ENCODE measurements at places on chromosomes 3 and 15.

GRCh38 chr3:68977486-68978167 lies 35.9 kb downstream of the EOGT start:
- DNase-seq: no peak

- DNase-seq: no peak
Measured at GRCh38 chr3:101829437-101829830, 19.9 kb upstream of the NFKBIZ start.

- DNase-seq: no peak
Measured at GRCh38 chr15:56815247-56815646, 81.9 kb upstream of the ZNF280D start.

DNA sequence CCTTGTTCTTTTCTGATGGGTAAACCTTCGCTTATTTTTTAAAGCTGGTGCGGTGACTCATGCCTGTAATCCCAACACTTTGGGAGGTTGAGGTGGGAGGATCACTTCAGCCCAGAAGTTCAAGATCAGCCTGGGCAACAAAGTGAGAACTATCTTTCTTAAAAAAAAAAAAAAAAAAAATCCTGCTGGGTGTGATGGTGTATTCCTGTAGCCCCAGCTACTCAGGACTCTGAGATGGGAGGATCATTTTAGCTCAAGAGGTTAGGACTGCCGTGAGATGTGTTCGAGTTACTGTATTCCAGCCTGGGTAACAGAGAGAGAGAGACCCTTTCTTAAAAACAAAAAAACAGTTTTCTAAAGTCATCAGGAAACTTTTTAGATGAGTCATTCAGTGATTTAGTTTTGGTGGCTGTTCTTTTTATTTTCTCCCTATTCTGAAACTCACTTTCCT lies 37.7 kb downstream of the SLMAP start:
- DNase-seq: no peak

DNA sequence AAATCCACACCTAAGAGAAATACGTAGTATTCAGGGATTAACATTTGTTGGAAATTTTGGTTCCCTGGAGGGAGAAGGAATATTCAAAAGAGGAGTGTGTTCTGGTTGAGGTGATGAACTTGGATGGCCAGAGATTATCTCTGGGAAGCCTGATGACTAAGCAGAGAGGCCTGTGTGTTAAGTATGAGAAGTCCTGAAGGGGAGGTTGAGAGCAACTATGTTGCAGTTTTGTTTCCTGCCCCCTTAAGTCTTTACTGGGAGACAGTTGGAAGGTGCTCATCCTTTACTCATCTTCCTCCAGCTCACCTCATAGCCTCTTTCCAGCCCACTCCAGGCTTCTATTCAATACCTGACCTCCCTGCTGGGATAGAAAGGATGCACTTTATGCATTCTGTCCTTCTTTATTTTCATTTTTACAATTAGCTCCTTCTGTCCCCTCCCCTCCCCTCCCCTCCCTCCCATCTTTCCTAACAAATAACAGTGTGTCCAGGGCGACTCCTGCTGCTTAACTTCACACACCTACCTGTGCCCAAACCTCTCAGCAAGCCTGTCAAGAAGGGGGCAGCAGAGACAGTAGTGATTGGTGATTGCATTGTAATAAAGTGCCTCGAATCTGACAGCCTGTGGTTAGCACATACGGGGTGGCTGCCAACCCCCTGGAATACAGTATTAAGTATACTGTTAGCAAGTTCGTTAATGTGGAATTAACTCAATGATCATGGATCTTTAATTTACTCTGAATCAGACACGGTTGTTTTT lies 11.9 kb downstream of the RAP2B start:
- no peak for DNase-seq

- DNase-seq: no peak
Measured at GRCh38 chr3:77093101-77093500, 53.2 kb downstream of the ROBO2 start.

- no peak for DNase-seq
Measured at GRCh38 chr15:39539466-39539865, 41.4 kb upstream of the THBS1 start.

DNA sequence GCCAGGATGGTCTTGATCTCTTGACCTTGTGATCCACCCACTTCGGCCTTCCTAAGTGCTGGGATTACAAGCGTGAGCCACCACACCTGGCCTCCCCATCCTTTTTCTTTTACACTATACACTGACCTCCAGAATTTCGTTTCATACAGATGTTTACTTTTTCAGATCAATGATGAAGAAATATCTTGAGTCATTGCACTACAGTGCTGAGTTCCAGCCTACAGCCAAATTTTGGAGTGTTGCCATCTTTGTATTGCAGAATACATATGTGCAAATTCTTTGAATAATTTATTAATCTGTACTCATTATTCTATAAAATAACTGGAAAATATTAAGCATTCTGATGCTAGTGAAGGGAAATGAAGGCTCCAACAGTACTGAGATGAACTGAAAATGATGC lies 12.5 kb downstream of the ZPLD1 start:
- DNase-seq: no peak

- no peak for DNase-seq
Measured at GRCh38 chr15:99718421-99718820, 14.8 kb downstream of the LYSMD4 start.

DNA sequence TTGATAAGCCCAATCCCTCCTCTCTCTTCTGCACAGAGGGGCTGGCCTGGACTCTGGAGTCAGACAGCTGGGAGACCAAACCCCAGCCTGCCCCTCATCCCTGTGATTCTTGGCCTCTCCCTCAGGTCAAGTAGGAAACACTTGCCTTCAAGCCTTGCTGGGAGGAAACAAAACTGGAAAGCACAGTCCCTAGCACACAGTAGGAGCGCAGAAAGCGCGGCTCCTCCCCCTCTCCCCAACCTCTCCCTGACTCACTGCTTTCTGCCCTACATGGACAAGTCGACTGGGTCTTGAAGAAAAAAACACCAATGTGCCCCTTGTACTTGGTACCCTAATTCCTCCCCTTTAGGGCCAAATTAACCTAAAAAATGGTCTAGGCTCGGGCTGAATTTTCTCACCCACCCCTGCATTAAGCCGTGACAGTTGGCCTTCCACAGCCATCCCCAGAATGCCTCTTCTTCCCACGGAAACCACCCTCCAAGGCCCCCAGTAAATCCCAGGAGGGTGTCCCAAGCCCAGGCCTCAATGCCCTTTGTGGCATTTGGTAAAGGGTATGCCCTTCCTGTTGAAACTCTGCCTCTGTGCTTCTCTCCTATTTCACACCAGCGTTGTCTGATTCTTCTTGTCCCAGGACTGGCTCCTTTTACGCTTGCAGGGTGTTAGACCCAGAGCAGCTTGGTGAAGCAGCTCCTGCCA lies 11.3 kb upstream of the RAF1 start:
- DNase-seq: no peak

- DNase-seq: no peak
Measured at GRCh38 chr3:81888914-81889557, 127.6 kb upstream of the GBE1 start.

- DNase-seq: peak; percentile 68
Measured at GRCh38 chr15:84878504-84878903, 6.0 kb upstream of the SLC28A1 start.

- DNase-seq: no peak
Measured at GRCh38 chr3:34294240-34294639, 495.8 kb downstream of the PDCD6IP start.

DNA sequence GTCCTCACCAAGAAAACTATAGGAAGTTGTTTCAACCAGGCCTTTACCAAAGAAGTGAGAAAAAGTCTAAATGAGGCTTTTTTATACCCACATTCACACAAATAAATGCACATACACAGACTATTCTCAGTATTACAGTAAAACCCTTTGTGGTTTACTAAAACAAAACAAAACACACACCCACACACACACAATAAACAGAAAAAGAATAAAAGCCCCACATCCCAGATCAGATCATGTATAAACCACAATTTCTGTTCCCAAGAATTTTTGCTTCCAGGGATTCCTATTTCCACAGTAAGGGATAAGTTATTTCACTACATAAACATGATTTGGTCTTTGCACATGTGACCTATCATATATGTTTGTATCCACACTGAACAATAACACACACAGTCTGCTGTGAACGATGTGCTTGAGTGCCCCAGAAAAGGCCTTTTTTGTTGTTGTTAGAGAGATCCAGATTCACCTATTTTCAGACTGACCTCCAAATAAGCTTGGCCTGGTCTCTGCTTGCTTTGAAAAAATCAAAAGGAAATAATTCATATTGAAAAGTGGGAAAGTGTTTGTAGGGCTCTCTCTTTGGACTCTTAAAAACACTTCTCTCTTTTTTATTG lies 283.4 kb upstream of the ATP11B start:
- no peak for DNase-seq

DNA sequence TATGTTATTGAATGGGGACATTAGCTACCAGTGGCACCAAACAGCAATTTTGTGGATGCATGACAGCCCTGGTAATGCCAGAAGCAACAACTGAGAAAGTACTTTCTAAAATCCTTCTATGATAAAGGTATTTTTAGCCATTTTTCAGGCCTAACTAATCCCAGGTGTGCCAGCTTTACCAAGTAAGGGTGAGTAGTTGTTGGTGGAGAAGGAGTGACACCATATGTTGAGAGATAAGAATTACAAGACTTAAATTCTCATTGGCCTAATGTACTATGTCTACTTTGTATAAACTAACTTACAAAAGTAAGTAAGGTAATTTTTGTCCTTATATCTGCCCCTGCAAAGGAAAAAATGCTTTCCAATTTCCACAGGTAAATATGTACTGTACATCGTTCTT lies 4.1 kb upstream of the COX17 start:
- peak; percentile 20 for DNase-seq

DNA sequence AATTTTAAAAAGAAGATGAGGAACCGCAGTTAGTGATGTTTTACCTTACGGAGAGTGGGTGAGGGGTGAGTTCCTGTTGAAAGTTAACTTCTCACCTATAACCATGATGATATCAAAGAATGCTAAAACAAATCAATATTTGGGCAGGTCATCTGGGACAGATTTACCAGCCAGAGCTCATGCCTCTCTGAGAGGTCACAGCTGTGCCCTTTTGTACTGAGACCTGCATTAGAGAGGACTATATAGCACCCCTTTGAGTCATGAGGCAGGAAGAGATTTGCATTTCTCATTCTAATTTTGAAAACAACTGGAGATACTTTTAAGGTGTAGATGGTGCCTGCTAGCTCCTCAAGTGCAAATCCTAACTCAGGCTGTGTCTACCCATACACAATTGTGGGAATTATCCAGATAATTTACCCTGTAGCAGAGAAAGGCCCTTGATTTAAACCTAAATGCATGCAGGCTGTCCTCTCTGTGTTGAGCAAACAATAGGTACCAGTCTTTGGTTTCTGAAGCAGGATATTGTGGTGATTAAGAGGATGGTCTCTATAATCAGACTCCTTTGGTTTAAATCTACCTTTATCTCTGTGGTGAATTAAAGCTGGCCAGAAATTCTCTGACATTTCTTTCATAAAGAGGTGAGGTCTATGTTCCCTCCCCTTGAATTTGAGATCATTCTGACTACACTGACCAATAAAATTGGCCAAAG lies 5.8 kb upstream of the TM4SF4 start:
- DNase-seq: no peak

DNA sequence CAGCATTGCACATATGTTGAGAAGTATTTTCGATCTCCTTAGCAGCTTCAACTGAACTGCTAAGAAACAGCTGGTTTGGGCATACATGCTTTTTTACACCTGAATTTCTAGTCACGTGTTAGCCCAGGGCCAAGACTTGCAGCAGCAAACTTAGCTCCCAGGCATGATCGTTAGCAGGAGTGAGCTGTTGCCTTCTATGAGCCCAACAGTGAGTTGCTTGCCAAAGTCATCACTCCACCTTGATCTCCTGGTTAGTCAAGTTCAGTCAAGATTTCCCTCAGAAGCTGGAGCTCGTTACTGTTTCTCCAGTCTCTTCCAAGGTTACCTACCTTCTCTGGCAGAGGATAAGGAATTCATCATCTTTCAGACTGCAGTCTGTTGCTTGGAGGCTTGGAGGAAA lies 100.4 kb upstream of the SEMA6D start:
- no peak for DNase-seq

GRCh38 chr15:39054128-39054732 lies 489.6 kb upstream of the RASGRP1 start:
- DNase-seq: no peak

DNA sequence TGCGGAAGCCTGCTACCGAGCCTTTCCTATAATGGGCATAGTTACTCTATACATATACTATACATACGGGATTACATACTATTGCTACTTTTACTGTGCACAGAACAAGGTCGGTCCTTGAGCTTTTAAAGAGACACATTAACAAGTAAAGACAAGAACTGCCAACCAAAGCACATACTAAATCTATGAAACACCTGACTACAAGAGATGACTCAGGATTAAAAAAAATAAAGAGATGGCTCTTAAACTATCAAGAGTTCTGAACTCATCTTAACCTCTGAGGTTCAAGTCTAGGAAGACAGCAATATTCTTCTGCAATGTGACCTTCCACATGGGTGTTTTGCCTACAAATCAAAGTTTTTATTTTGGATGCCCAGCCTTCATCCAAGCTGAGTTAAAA lies 106.8 kb downstream of the TNIK start:
- DNase-seq: no peak

DNA sequence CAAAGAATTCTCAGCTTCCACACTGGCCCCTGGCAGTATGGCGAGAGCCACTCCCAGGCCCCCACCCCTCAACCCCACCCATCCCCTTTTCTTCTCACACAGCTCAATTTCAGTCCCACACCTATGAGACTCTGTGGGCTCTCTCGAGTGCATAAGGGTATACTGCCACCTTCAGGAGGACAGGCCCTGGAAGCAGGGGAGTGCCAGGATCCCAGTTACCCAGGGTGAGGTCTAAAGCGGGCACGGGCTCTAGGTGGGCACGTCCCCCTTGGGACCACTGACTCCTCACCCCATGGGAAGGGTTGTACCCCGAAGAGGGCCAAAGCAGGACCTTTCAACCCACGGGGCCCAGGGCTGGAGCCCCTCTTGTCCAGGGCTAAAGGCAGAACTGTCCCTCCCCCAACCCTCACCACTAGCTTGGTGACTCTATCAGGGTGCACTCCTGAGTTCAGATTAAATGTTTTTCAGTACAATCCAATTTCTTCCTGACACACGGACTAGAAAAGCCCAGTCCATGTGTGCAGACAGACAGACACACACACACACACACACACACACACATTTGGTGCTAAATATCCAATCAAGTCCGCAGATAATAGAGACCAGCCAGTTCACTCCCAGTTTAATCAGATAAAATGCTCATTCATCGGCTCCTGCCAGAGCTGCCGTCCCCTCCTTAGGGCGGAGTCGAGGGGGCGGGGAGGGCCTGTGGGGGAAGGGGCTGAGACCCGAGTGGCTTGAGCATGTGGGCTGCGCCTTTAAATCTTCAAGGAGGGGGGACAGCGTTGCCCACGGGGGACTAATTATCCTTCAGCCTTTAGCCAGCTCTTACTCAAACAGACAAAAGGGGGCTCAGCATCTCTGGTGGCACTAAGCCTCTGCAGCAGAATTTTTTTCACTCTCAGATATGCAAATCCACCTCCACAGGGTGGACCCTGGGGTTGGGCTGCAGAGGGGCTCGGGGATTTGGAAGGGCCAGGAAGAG lies 59.3 kb downstream of the CYP11A1 start:
- peak; percentile 27 for DNase-seq

- no peak for DNase-seq
Measured at GRCh38 chr3:47978386-47978785, 37.8 kb downstream of the MAP4 start.

GRCh38 chr3:104149154-104149553 lies 1217.6 kb upstream of the ALCAM start:
- no peak for DNase-seq

GRCh38 chr3:120875507-120875906 lies 32.5 kb upstream of the STXBP5L start:
- no peak for DNase-seq

GRCh38 chr15:78002996-78003395 lies 74.5 kb downstream of the TBC1D2B start:
- no peak for DNase-seq

All from inflammatory macrophage (primary cell).